ENCODE measurements at places on chromosomes 16 and 17. TPM values are rescaled to one million over a fixed set of nuclear protein-coding genes. Genes with fewer than 3 reads are reported as not detected.
A peak's percentile ranks its signal among the peaks of the same experiment; 100 is the strongest.

DNA sequence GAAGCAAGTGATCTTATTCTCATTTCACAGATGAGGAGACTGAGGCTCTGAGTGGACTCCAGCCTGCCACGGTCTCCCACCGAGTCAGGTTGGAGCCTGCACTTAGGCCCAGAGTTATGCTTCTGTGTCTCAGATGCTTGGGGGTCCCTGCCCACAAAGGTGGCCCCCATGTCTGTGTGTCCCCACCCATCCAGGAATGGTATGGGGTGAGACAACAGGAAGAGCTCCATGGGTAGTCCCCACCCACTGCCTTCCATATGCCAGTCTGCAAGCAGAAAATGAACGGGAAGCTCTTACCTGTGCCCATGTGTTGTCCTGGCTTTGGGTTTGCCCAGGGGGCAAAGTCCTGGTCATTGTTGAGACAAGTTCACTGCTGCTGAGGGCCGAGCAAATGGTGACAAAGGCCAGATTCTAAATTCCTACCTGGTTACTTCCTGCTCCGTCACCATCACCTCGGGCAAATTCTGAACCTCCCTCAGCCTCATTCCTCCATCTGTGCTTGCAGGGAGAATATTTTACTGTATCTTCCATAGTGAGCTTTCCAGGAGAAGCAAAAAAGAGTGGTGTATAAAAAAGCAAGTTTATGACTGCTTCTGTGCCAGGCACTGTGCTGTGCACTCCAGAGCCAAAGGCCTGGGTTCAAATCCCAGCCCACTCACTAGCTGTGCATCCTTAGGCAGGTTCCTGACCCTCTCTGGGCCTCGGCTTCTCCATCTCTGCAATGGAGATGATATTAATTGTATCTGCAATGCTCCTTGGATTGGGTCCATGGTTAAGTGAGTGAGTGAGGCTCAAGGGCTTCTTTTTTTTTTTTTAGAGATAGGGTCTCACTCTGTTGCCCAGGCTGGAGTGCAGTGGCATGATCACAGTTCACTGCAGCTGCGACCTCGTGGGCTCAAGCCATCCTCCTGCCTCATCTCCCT is 9.3 kb downstream of the IL4R start:
- DNase-seq = no peak

- DNase-seq = no peak
These were observed 473.9 kb downstream of the CDH13 start for GRCh38 chr16:83100679-83101078.

DNA sequence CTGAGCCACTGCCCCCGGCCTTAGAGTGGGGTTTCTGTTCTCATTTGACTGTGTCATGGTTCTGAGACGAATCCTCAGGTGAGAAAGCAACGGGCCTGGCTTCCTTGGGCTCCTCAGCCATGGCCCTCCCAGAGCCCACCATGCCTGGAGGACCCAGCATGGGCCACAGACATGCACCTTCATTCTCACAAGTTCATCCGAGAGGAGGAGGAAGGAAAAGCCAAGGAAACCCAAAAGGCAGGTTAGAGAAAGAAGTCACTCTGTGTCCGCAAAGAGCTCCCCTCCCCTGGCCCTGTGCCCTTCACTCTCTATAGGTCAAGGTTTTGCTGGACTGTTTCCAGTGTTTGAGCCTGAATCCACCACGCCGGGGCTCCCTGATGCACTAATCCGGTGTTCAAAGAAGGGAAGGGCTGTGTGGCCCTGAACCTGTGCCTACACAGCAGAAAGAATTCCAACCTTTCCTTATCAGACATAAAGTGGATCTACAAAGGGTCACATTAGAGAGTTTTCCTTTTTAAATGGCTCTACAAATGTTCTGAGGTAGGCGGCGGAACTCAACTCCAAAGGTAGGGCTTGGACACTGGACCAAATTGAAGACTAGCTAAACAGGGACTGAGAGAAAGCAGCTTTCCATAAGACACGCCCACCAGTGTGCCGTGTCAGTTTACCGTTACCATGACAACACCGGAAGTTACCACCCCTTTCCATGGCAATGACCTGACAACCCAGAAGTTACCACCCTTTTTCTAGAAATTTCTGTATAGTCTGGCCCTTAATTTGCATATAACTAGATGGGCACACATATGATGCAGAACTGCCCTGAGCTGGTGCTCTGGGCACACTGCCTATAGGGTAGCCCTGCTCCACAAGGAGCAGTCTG is 15.9 kb upstream of the PECAM1 start:
- DNase-seq = no peak

GRCh38 chr16:50467559-50467942 is 80.6 kb upstream of the NKD1 start:
- DNase-seq = no peak

GRCh38 chr16:3091551-3091950 is 7.5 kb downstream of the ZSCAN10 start:
- no peak for DNase-seq

GRCh38 chr16:64982581-64982980 is 139.3 kb downstream of the CDH11 start:
- DNase-seq = peak; percentile 36

GRCh38 chr16:73847090-73847489 is 449.5 kb upstream of the PSMD7 start:
- no peak for DNase-seq

DNA sequence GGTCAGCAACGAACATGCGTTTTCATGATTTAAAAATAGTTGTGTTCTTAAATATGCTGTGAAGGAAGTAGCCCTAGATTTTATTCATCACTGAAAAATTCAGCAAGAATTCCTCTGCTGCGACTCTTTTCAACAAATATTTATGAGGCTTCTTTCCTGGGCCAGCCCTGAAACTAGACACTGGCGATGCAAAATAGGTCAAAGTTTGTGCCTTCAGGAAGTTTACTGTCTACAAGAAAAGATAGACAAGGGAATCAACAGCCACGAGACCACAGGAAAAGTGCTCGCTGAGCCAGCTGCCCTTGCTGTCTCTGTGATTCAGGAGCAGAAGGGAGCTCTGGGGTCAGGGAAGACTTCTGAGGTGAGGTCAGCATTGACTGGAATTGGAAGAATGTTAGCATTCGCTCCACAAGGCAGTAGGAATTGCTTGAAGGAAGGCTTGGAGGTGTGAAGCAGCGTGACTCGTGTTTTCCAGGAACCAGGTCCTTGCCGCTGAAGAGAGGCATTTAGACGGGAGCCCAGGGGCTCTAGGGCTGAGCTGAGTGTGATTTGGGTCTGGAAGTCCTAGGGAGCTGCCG is 1.9 kb upstream of the RPL26 start:
- DNase-seq = peak; percentile 91

- DNase-seq = no peak
These were observed 4.3 kb upstream of the CCL7 start for GRCh38 chr17:34265711-34266110.

GRCh38 chr16:54986409-54986808 is 55.7 kb downstream of the IRX5 start:
- no peak for DNase-seq

DNA sequence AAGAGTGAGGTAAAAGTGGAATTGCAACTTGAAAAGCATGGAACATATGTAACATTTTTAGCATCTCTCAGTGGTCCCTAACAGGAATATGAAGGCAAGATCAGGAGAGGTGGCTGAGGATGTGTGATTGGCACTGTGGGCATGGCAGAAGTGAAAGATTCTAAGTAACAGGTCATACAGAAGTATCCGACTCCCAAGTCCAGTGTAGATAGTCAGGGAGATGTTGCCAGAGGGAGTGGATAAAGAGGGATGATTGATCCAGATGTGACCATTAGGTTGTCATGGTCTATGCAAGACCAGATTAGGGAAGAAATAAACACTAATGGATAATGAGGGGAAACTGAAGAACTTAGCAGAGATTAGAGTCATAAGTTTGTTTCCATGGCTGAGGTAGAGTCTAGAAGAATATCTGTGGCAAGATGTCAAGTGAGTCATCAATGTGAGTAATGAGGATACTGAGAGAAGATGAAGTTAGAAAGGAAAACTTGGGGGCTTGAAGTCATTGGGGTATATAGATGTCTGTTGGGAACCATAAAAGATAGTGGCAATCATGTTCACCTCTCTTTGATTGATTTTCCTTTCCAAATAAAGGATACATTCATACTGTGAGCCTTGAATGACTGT is 23.9 kb upstream of the CAPNS2 start:
- peak; percentile 54 for DNase-seq

DNA sequence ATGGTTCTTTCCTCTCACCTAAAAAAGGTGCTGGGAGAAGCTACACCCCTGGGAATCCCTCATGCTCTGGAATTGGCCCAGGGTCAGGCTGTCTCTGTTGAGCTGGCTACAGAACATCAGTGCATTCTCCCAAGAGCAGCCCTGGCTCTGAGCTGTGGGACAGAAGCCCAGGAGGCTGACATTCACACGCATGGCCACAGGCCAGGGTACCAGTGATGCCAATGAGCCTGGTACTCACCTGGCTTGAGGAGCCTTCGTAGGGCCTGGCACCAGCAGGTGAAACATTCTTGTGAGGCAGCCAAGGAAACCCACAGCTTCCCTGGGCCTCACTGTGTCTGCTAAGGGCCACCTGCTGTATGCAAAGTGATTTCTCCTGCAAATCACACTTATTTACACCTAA is 121.7 kb upstream of the CCL2 start:
- DNase-seq = no peak

- no peak for DNase-seq
These were observed 12.0 kb downstream of the PRR11 start for GRCh38 chr17:59167571-59168001.

GRCh38 chr16:11985250-11985649 is 8.7 kb downstream of the SNX29 start:
- peak; percentile 73 for DNase-seq

The GPR179 gene
- under 0.01 TPM for total RNA-seq

The NDUFAF8 gene
- total RNA-seq = 32.2 TPM

GRCh38 chr17:9206741-9207332 is 185.5 kb downstream of the NTN1 start:
- DNase-seq = no peak

DNA sequence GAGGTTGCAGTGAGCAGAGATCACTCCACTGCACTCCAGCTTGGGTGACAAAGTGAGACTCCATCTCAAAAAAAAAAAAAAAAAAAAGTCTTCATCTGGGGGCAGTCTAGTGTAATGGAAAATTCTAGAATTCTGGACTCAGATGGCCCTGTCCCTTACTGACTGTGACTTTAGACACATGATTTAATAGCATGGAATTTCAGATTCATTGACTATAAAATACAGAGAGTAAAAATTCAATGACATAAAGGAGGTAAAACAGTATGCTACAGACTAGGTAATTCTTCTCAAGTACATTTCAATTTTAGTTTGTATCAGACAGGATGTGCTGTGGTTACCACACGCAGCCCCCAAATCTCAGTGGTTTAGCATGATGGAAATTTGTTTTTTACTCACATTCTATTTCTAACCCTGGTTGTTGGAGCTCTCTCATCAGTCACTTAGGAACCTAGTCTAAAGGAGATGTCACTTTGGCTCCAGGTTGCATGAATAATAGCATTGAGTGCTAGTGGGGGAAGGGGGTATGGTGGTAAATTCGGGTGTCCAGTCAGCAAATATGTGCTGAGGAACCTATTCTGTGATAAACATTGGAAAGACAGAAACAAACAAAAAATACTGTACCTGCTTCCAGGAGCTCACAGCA is 444.0 kb downstream of the XYLT1 start:
- DNase-seq = no peak

GRCh38 chr16:67271446-67271845 is 7.9 kb upstream of the PLEKHG4 start:
- DNase-seq = no peak

- no peak for DNase-seq
These were observed 63.0 kb downstream of the TMEM100 start for GRCh38 chr17:55659661-55660060.

The KRTAP9-8 gene
- not detected for total RNA-seq

DNA sequence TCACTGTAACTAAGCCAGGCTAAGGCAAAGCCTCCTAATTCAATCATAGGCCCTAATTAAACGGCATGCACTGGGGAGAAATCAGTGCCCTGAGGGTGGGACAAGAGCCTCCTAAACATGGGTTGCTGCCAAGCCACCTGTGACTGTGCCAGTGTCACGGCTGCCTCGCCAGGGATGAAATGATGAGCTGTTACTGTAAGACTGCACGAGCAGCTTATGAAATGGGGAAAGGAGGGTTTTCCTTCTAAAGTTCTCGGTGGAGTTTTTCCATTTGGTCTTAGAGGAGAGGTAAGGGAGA is 12.7 kb downstream of the TMEM11 start:
- no peak for DNase-seq

The PRR35 gene
- not detected for total RNA-seq

- no peak for DNase-seq
These were observed 177.0 kb upstream of the IRX6 start for GRCh38 chr16:55146966-55147365.

The PPP1R1B gene
- total RNA-seq = not detected

DNA sequence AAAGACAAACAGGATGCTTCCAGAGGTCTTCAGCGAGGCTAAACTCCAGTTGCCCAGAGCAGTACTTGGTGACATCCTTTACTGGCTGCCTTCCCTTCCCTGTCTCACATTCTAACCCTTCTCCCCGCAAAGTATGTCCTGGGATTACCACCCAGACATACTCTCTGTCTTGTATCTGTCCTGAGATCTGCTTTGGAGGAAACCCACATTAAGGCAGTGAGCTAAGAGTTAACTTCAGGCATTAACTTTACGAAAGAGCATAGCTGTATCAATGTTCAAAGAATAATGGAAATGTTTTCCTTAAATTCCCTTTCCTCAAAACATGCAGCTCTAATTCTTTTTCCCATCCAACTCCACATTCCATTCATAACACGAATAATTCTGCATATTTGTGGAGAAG is 385.2 kb downstream of the NPIPA8 start:
- no peak for DNase-seq

GRCh38 chr16:50584033-50584722 is 36.0 kb downstream of the NKD1 start:
- no peak for DNase-seq

- DNase-seq = no peak
These were observed 53.0 kb upstream of the GAS7 start for GRCh38 chr17:10251212-10251948.

DNA sequence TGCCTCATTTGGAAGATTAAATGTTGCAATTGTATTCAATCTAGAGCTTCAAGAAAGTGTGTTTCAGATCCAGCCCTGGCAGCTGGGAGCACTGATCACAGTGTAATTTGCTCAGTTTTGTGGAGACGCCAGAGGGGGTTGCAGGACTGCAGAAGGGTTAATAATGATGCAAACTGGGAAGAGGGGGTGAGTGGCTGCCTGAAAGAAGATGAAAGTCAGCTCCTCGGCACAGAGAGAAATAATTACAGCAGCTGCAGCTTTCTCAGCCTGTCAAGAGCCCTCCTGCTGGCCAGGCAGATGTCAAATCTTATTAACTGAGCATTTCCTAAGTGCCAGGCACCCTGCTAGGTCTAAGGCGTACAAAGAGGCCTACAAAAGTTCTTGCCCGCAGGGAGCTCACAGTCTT is 97.7 kb downstream of the ZNF18 start:
- no peak for DNase-seq

Measured in fibroblast of villous mesenchyme (primary cell).